ENCODE measurements at places on chromosomes 7 and 10.

- DNase-seq: no peak
Observed at GRCh38 chr7:55569797-55570196, 2.5 kb downstream of the VOPP1 start.

- DNase-seq: no peak
Observed at GRCh38 chr7:571096-571717, 51.6 kb upstream of the PDGFA start.

DNA sequence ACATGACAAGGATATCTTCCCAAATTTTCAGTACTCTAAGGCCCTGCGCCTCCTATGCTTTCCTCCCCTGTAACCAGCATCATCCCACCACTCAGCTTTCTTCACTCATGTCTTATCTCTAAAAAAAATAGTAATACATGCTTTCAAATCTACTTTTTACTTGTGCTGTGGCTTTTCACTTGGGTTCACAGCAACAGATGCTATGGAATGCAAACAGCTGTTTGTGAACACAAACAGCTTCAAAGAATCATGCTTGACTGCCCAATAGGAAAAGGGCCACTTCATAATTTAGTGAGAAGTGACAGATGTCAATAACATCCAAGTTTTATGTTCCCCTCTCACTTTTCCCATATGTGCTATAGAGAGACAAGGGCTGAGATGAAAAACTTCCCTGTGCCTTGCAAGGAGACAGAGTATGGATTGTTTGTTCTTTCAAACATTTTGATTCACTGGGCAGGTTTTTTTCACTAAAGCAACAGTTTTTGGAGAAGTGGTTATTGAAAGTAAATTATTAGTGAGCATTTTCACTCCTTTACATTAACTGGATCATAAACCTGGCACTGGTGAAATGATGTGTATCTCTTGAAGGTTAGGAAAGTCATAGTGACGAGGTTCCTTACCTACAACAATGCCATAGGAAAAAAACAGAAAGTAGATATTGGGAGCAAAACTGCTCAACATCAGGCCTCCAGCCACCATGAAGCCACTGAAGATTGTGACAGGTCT is 37.3 kb downstream of the SLC16A9 start:
- no peak for DNase-seq

DNA sequence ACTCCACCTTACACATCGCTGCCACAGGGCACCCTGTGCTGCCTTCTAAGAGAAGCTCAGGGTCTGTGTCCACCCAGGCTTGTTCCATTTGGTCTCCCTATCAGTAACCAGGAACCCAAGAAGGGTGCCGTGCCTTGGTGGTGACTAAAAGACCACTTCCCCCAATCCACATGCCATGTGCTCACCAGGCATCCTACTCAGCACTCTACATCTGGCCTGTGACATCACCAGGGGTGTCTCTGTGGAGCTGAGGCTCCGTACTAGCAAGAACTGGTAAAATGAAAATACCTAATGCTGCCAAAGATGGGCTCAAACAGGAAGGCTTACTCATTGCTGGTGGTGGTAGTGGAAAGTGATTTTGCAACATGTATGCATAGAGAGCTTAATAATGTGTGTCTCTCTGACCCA is 19.0 kb upstream of the C10orf71 start:
- DNase-seq: no peak

DNA sequence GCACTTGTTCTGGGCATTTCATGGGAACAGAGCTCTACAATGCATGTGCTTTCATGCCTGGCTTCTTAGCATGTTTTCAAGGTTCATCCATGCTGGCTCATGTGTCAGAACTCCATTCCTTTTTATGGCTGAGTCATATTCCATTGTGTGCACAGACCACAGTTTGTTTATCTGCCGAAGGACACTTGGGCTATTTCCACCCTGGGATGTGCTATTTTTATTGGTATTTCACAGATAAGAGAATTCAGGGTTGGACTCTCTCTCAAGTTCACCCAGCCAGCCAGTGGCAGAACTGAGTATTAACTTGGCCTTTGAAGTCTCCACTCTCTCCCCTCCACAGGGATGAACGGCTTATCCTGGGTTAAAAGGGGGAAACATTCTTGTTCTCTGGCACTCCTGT is 190.7 kb upstream of the GPR26 start:
- DNase-seq: no peak

- DNase-seq: no peak
Observed at GRCh38 chr10:91860885-91861284, 48.4 kb downstream of the FGFBP3 start.

DNA sequence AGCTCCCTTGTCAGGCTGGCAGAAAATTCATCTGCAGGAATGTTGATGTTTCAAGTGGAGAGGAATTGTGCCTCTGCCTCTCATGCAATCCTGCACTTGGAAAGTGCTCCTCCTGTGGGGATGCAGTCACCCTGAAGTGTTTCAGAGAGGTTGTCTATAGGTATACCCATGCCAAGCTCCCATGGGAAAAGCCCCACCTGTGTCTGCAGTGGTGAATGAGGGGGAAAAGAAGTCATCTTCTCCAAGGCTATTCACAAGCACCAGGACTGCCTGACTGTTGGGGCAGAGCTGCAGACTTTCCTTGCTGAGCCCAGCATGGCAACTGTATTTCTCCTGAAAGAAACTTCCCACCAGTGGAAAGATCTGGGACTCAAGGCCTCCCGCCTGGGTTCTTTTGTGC is 35.5 kb downstream of the GPR22 start:
- no peak for DNase-seq

DNA sequence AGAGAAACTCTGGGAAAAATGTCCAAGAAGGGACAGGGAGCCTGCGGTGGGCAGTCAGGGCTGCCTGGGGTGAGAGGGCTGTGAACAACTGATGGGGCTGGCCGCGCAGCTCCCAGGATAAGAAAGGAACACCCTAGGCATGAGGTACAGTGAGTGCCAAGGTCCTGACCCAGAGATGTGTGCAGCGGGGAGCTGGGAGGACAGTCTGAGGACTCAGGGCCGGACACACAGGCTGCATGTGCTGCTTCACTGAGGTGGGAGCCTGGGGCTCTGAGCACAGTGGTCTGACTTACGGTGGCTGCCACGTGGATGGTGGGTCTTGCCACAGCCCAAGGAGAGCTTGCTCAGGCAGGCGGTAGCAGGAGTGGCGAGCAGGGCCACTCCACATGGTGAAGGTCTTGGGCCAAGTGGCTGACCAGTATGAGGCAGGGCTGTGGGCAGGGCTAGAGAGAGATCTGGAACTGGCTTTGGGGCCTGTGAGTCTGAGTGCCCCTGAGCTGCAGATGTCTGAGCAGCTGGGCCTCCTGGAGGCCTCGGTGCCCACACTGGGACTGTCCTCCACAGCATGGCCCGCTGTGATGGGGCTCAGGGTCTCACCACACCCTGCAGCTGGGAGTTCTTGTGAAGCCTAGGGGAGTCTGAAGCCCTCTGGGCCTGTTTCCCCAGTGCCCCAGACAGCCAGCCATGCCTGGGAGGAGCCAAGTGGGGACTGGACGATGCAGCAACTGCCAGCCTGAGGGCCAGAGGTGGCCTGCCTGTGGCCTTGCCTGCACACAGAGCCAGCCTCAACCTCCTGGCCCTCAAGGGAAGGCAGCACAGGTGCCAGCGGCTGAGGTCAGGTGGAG is 60.3 kb downstream of the RASGEF1A start:
- no peak for DNase-seq

DNA sequence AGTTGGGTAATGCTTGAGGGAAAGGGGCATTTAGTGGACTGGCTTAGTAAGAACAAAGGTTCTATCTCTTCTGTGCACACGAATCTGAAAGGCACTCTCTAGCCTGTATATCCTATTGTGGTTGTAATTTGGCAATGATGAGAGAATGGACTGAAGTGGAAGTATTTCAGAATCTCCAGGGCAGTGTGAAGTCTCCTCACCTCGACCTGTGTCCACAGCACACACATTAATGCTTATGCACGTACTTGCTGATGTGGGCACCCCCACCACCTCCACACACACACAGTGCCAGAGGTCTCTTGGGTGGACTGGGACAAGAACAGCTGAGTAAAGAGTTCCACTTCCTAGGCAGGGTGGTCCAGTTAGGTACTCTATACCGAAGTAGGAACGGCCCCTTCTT is 6.9 kb downstream of the SMC3 start:
- DNase-seq: no peak

GRCh38 chr7:22174574-22174953 is 182.4 kb downstream of the RAPGEF5 start:
- no peak for DNase-seq

- no peak for DNase-seq
Observed at GRCh38 chr7:12581897-12582296, 11.4 kb downstream of the SCIN start.

- no peak for DNase-seq
Observed at GRCh38 chr7:69919426-69920111, 321.3 kb downstream of the AUTS2 start.

GRCh38 chr7:115558161-115558560 is 472.4 kb downstream of the TFEC start:
- no peak for DNase-seq

DNA sequence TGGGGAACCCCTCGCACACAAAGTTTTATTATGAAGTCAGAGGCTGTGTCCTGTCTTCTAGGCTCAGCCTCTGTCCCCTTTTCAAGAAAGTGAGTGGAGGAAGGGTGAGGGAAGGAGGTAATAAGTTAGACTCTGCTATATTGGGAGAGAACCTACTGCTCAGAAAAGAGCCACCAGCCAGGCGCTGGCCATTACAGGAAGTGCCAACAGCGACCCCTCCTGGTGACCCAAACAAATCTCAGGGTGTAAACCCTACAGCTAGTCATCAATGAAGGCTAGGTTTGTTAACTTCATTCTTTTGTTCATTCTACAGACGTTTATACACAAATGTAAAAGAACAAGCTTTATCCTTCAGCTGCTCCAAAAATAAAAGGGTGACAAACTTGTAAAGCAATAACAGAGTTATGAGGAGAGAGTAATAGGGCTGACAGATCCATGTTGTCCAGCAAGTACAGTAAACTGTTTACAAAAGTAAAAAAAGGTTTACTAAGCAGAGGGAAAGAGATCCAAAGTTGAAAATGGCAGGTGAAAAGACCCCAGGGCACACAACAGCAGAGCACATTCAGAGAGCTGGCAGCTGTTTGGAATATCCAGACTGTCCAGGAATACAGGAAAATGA is 82.7 kb downstream of the FAM204A start:
- peak; percentile 39 for DNase-seq

DNA sequence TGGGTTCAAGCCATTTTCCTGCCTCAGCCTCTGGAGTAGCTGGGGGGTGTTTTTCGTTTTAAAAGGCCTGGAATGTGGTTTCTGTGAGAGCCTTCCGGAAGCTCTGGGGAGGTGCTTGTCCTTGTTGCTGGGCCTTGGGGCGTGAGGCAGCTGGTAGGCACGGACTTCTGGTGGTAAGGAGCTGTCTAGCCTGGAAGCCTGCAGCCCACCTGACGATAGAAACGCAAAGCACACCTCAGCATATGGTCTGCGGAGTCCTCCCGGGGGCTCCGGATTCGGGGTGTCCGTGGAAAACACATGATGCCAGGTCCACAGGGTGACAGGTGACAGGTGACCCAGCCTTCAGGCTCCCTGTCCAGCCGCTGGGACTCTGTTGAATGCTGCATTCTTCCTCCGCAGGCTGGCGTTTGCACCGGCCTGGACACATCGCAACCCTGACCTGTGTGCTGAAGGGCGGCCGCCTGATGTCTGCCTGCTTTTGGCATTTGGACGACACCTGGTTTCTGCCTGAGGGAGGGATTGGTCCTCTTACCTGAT is 37.3 kb downstream of the INPP5A start:
- DNase-seq: no peak

DNA sequence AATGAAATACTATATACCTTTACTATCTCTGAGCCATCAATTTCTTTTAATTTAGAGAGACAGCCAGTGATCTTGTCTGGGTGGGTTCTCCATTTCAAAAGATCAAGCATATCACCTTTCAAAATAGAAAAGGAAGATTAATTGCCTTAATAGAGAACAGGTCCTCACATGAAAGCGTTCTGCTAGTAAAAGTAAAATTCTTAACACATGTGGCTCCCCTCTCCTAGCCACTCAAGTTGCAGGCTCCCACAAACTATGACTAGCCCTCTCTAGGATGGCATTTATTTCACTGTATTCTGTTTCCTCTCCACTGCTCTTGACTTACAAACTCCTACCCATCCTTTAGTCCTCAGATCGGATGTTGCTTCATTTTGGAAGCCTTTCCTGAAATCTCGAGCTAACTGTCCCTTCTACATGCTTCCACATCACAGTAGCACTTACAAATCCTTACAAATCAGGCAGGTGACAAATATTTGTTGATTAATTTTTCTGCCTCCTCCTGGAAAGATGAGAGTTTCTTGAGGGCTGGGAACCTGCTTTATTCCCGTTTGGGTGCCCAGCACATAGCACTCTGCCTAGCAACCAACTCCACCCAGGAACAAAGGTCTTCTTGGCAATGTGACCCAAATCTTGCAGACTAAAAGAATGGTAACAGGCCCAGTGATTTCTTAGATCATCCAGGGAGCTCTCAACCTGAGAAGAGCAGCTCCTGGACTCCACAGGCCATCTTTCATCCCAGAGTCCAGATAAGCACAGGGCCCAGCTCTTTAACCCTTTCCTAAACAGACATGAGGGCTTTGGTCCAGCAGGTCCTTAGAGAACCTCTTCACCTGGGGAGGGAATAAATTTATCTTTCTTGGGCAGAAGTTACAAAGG is 310.4 kb upstream of the IMMP2L start:
- DNase-seq: no peak

DNA sequence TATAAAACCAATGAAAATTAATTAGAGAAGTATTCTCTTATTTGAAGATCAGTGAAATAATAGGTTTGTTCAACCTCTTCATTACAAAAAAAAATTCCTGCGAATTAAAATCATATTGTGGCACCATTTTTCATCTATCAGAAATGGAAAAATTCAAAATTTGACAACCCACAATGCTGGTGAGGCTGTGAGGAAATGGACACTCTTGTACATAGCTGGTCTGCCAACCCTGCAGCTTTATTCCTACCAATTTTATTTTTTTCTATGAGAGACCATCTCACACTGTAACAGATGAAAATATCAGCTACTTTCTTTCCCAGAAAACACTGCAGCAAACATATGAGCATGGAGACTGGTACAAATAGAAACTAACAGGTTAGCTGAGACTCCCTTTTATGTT is 208.8 kb upstream of the SEMA3E start:
- no peak for DNase-seq

- DNase-seq: peak; percentile 23
Observed at GRCh38 chr7:7051206-7051877, 131.0 kb upstream of the C1GALT1 start.

GRCh38 chr10:103855424-103855823 is at the start of gene SH3PXD2A:
Gene SH3PXD2A (minus strand): TSS chr10:103855576. CDS start chr10:103855266, 310 bp downstream.
- peak; percentile 54 for DNase-seq

All from GM20000 (cell line).